ENCODE measurements at places on chromosomes 7 and 10.

- H3K4me3 ChIP-seq = no peak overlapping the region
- H3K4me1 ChIP-seq = no peaks in the 10 kb centered on the region
- no peaks in the 10 kb centered on the region for H3K36me3 ChIP-seq
- no peak for DNase-seq
- H3K27ac ChIP-seq = no peak overlapping the region
Observed at GRCh38 chr10:92712016-92712889, 22.5 kb downstream of the HHEX start.

GRCh38 chr10:78739444-78740053 is 329.2 kb upstream of the ZMIZ1 start:
- H3K4me3 ChIP-seq = no peak overlapping the region
- peaks cover 12% of the 10 kb centered on the region for H3K4me1 ChIP-seq
- H3K27ac ChIP-seq = no peak overlapping the region

DNA sequence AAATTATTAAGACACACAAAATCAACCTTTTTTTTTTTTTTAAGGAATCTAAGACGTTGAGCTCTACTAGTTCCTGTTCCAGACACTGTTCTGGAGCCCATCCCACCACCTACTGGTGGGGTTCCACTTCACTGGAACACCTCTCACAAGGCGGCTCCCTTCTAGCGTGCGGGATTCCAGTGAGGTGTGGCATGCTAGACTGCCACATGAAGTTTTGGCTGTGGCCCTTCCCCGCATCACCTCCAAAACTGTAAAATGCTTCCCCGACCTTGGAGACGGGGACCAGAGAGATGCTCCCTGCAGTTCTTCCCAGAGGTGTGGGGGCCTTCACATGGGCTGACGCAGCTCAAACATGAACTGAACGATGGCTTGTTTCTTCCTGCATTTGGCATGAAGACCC is 12.6 kb downstream of the FAM53B start:
- H3K4me3 ChIP-seq = no peak overlapping the region
- no peaks in the 10 kb centered on the region for H3K27me3 ChIP-seq
- DNase-seq = no peak
- H3K4me1 ChIP-seq = peaks cover 78% of the 10 kb centered on the region

DNA sequence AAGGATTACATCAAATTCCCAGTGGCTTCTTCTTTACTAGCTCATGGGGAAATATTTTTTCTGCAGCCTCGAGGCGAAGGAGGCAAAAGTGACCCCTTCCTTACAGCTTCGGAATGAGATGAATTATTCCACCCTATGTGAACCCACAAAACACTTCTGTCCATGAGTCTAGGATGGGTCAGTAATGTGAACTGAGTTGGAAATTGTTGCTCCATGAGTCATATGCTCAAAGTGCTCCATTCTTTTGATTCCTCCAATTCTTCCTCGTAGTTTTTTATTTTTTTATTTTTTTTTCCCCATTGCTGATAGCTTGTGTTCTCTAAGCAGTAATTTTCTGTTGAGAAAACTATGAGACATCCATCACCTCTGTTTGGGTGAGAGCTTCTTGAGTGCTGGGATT is 31.7 kb upstream of the FAM204A start:
- no peaks in the 10 kb centered on the region for H3K27me3 ChIP-seq
- DNase-seq = no peak
- no peak overlapping the region for H3K4me3 ChIP-seq
- H3K36me3 ChIP-seq = no peaks in the 10 kb centered on the region
- H3K4me1 ChIP-seq = no peaks in the 10 kb centered on the region
- H3K27ac ChIP-seq = no peak overlapping the region

DNA sequence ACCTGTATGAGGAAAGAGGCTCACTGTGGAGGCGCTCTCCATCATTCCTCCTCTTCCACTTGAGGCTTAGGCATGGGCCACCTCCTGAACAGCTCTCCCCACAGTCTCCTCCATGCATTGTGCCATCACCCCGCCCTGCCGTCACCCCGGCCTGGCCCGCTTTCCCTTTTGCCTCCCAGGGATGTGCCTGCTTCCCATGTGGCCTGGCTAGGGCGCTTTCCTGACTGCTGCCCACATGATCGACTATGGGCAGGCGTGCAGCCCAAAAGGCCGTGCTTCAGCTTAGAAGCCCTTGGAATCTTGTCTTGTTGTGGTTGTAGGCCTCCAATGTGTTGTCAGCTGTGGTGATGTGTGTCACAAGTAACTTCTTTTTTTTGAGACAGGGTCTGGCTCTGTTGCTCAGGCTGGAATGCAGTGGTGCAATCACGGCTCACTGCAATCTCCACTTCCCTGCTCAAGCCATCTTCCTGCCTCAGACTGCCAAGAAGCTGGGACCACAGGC is 1.8 kb upstream of the ACTR3C start:
- H3K27ac ChIP-seq = no peak overlapping the region
- H3K36me3 ChIP-seq = peaks cover 52% of the 10 kb centered on the region
- H3K27me3 ChIP-seq = no peaks in the 10 kb centered on the region
- peaks cover 31% of the 10 kb centered on the region for H3K4me1 ChIP-seq
- DNase-seq = no peak
- H3K4me3 ChIP-seq = no peak overlapping the region

DNA sequence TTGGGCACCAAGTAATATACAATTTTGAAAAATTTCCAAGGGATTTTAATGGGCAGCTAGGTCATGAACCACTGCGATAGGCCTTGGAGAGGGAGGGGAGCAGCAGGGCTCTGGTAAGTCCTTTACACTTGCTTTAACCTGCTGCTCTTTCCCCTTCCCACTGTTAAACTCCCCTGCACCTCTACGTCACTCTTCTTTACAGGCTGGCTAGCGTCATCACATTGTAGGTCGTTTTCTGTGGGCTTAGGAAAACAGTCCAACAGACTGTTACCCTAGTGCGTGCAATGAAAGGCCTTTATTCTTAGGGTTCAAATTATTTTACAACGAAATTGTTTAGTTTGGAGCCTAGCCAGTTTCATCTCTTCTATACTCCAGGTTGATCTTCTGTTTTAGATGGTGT is 235.7 kb downstream of the AUTS2 start:
- no peaks in the 10 kb centered on the region for H3K36me3 ChIP-seq
- H3K27me3 ChIP-seq = no peaks in the 10 kb centered on the region
- no peaks in the 10 kb centered on the region for H3K4me1 ChIP-seq
- DNase-seq = no peak
- no peak overlapping the region for H3K27ac ChIP-seq

DNA sequence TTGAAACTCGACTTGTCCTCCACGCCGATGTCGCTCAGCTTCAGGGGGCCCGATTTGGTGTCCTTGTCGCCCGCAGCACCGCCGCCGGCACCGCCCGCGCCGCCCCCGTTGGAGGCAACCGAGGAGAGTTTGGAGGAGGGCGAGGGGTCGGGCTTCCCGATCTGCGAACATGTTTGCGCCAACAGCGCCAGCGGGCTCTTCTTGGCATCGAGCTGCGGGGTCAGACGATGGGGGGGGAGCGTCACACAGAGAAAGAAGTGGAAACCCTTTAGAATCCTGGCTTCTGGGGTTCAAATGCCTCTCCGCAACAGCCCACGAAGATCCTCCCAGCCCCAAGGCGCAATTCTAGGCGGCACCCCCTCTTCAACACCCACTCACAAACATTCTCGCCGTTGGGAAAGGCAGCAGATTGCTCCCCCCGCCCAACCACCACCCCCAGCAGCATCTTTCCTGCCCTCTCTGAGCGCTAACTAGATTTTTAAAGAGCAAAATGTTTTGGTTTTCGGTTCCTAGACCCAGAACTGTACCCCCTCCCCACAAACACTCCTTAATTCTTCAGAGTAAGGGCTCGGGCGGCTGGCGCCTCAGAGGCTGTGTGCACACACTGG is 1.3 kb downstream of the ZNF503 start:
- DNase-seq = no peak
- H3K4me3 ChIP-seq = peak overlapping the region; percentile 49
- H3K36me3 ChIP-seq = no peaks in the 10 kb centered on the region
- no peak overlapping the region for H3K27ac ChIP-seq
- H3K27me3 ChIP-seq = peaks cover 88% of the 10 kb centered on the region
- peaks cover 33% of the 10 kb centered on the region for H3K4me1 ChIP-seq

- no peak for DNase-seq
- H3K27me3 ChIP-seq = no peaks in the 10 kb centered on the region
- no peaks in the 10 kb centered on the region for H3K4me1 ChIP-seq
- H3K27ac ChIP-seq = no peak overlapping the region
Observed at GRCh38 chr10:130326954-130327353, 190.8 kb downstream of the GLRX3 start.

Data from thymus (tissue), 14 donors.